ENCODE measurements at places on chromosomes 16 and 17. TPM values are rescaled to one million over a fixed set of nuclear protein-coding genes. Genes with fewer than 3 reads are reported as not detected.

DNA sequence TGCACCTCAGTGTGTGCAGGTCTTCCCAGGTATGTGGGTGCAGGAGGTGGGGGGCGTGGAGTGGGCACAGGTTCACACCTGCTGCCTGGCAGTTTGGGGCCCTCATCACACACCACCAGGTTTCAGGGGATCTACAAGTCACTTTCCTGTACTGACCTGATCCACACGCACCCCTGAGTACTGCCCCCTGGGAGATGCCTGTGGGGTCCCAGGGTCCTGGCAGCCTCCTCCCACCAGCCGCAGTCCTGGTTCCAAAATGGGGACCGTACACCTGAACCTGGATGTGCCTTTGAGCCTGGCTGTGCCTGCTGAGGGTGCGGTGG, 25.9 kb downstream of the RNF213 start:
- no peak for DNase-seq

CCL17 gene
- not detected for total RNA-seq

DNA sequence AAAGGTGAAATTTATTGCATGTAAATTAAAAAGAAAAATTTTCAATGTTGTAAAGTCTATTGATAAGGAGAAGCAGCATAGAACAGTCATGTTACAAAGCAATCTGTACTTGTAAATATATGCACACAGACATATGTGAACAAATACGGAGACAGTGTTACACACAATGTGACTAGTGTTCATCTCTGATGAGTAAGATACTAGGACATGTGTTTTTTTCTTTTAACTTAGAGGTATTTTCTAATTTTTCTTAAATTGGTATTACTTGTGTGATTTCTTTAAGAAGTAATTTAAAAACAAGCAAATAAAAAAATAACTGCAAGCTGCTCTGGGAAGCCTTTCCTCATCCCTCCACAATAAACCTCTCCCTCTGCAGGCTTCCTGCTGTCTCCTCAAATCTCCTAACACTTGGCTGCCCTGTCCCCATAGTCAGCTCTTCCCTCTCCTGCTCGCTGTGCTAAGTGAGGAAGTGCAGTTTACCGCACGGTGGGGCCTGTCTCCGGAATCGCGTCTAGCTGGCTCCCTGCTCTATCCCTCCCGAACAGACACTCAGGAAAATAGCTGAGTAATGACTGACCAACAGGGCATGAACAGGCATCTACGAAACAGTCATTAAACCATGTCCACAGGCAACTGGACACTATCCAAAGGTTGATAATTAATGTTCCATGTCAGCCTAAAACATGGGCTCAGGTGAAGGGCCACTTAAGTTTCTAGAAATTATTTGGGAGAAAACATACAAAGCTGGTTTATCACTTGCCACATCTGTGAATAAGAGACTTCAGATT, 35.9 kb downstream of the CMTM4 start:
- peak; percentile 75 for DNase-seq

- no peak for DNase-seq
Observed at GRCh38 chr16:29676989-29677785, 1.8 kb upstream of the QPRT start.

GRCh38 chr17:18327556-18327955, 12.5 kb downstream of the SMCR8 start:
- DNase-seq, result no peak

- DNase-seq, result no peak
Observed at GRCh38 chr16:85138825-85139627, 26.8 kb upstream of the CIBAR2 start.

PRDM7 gene
- not detected for total RNA-seq

DNA sequence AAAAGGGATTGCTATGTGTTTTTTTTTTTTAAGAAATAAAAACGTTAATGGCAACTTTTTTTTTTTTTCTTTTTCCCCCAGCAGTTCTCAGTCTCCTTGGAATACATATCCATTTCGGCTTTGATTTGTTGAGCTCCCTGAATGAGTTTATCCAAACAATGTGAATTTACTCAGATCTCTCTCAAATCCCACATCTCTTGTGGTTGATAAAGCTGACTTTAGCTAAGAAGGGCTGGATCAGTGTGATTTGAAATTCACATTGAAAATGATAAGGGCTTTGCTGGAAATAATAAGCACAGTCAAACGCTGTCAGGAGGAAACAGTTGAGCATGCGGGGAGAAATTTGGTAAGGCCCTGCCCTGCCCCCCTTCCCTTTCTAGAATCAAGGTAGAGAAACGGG, 74.1 kb upstream of the IRX3 start:
- DNase-seq, result no peak

DNA sequence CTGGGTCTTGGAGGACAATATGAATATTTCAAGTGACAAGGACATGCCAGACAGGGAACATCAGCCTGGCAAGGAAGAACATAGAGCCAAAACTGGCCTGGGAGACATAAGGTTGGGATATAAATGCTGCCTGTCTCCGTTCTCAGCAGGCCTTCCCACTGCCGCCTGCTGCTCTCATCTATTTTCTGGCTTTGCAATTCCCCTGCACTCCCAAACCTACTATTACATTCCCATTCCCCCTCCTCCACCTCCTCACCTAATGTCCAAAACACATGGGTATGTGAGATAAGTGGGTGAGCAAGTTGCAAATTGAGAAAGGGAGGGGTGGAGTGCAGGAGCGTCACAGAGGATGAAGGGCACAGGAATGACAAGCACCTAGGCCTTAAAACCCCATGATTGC, 244.3 kb upstream of the CDH8 start:
- no peak for DNase-seq

MYCBPAP gene
- total RNA-seq, result not detected

CCL8 gene
- not detected for total RNA-seq

DNA sequence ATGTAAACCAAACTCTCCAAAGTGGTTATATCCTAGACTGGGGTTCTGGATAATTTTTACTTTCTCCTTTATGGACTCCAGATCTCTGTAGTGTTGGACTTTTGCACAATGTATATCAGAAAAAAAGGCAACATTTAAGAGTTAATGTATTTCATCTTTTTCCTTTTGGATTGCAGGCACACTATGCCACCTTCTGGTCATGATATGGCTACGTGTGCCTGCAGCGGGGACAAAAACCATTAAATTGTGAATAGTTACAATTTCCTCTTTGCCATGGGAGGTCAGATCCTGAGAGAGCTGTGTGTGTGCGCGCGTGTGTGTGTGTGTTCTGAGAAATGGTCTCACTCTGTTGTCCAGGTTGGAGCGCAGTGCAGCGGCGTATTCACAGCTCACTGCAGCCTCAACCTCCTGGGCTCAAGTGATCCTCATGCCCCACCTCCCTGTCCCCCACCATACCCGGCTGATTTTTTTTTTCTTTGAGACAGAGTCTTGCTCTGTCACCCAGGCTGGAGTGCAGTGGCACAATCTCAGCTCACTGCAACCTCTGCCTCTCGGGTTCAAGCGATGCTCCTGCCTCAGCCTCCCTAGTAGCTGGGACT, 4.3 kb upstream of the SGF29 start:
- DNase-seq, result peak; percentile 4

DNA sequence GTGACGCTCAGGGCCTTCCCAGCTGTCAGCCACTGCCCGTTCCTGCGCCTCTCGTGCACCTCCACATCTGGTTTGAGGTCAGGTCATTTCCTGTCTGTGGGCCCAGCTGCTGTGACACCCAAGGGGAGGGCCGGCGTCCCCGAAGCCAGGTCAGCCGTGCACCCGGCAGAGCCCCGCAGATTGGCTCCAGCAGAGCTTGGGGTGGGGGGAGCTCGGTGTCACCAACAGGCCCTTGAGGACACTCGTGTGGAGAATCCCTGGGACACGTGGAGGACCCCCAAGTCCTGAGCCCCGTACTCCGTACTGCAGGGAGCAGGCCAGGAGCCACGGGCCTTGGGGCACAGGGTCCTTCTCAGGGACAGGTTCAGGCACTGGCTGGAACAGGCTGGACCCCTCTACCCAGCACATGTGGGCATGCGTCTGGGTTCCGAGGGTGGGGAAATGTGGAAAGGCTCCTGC, 4.8 kb downstream of the SPATA2L start:
- no peak for DNase-seq

ACE gene
- not detected for total RNA-seq

TPSD1 gene
- not detected for total RNA-seq

AIPL1 gene
- total RNA-seq, result not detected
